ENCODE measurements at places on chromosomes 2 and 18.

DNA sequence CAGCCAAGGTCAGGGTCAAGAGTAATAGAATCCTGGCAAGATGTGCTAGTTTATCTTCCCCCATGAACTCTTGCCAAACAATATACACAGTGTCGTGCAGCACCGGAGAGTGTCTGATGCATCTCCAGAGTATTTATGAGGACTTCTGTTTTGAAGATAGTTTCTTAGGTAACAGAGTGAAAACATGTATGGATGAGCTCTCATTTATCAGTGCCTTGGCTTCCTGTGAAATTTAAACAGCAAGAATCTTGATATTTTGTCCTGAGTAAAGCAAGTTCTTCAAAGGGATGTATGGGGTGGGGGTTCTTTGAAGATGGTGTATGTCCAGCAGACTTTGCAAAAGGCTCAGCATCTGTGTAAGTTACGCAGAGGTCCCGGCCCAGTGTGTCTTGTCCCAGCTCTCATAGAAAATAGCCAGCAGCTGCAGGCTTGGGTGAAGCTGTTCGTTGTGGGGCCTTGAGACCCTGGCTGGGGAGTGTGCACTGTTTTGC lies 361.0 kb upstream of the NT5C1B start:
- DNase-seq: no peak

DNA sequence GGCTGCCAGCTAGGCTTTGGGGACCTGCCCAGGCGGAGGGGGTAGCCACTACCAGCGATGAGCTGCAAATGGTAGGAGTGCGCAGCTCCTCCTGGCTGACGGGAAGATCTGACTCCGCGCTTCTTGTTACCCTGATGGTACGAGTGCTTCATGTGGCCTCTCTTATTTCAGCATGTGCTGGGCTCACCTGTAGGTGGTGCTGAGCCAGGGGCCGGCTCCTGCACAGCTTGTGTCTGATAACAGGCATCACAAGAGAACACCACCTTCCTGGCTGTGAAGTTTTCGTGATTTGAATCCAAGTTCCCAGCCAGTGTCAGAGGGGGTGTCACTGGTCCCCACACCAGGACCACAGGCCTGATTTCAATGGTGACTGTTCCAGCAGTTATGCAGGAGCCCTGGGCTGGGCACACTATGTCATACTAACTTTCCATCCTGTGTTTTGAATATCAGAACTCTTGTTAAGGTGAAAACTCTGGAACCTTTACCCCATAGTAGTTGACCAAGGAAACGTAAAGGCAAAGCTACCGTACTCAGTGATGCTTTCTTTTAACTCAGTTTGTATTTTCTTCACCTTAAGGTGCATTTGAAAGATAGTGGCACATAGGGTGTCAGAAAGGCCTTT lies 28.0 kb downstream of the APCDD1 start:
- DNase-seq: no peak

GRCh38 chr2:24423095-24423494 lies 62.8 kb upstream of the ITSN2 start:
- no peak for DNase-seq

GRCh38 chr2:86781363-86781762 lies 9.3 kb downstream of the CD8A start:
- DNase-seq: no peak

DNA sequence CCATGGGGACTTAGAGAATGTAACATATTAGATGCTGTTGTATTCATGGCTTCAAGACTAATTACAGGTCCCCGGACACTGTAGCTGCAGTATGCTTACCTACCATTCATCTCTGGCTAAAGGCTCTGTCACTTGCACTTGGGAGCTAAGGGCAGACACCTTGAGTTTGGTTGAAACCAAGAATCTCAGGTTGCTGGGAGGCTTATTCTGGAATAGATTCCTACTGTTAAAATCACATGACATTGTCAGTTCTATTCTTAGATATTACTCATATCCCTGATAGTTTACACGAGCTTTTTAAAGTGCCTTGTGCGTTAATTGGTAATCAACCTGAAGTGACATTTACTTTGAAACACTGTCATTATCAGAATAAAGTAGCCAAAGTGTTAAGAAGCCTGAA lies 73.0 kb upstream of the EPB41L5 start:
- DNase-seq: no peak

GRCh38 chr2:195733831-195734230 lies 76.8 kb downstream of the SLC39A10 start:
- no peak for DNase-seq

DNA sequence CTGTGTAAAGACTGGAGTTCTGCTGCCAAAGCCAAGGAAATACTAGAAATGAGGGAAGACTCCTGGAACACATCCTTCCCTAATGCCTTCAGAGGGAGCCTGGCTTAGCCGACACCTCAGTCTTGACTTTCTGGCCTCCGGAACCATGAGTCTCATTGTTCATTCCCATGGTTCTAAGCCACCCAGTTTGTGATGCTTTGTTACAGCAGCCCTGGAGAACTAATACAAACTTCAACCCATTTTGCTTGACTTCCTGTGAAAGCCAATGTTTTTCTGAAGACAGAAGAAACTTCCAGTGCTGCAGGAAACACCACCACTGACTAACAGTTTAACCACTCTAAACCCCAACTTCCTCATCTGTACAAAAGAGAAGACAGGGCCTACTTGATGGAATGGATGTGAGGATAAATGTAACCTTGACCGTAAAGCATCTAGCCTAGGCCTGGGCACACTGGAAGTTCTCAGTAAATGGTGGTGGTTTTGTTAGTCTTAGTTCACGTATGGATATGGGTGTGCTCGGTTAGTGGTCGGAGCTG lies 85.9 kb upstream of the RFX8 start:
- no peak for DNase-seq

DNA sequence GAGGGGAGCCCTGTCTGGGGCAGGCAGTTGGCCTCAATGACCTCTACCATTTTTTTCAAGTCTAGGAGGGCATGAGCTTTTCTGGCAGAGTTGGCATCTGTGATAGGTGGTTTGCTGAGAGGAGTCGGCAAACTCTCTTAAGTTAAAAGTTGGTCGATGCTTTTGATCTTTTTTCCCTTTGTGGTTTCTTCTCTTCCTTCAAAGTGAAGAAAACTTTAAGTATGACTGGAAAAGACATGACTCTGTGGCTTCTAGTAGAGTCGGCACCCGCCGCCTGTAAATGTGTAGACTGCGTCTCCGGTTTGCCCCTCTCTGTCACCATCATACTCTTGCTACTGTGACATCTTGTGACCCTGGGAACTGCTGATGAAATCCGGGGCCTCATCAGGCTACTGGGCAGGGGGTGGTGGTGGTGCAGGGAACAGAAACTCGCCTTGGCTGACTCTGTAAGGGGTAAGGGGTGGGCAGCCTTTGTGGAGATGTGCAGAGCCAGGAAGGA lies 21.1 kb downstream of the INPP5D start:
- DNase-seq: no peak

- DNase-seq: no peak
These were observed 65.4 kb upstream of the HNRNPA3 start for GRCh38 chr2:177147093-177147694.

Measured in dorsolateral prefrontal cortex (tissue), 122 donors.